ENCODE measurements at places on chromosomes 2 and 18.

DNA sequence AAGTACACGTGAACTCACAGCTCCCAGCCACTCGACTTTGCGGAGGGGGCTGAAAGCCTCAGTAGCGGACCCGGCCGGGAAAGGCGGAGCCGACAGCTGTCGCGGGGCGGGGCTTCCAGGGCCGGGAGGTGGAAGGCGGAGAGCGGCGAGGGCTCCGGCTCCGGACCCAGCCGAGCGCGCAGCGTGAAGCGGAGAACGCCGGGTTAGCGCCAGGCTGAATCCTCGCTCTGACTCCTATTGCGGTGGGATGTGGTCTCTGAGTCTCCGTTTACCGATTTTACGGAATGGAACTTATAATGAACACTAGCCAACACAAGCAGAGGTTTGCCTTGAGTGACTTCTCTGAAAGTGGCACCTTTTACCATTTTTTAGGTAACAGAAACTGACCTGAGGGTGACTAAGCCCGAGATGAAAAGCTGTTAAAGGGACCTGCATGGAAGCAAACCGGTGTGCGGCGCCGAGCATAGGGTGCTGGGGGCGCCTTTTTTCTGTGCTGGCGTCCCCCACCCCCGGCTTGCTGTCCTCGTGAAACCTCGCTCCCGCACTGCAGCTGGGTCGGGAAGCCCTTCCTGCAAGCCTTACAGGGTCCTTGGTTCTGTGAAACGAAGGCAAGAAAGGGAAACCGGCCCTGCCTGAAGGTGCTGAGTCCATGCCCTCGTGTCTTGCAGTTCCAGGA, 72.9 kb downstream of the EN1 start:
- peak; percentile 75 for DNase-seq

DNA sequence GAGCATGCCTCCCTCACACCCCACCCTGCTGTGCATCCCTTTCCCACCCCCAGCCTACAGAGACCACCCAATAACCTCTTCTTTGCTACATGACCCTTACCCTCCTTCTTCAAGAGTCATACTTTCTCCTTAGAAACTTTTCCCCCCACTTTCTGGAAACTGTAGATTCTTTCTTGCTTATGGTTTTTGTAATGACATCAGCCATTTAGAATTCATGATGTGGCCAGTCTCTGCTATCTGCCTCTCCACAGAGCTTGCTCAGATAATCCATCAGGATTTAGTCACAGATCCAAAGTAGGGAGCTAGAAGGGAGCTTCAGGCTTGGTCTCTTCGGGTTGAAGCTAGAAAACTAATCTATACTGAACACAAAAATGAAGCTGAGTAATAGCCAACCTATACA, 36.5 kb downstream of the GALM start:
- no peak for DNase-seq

DNA sequence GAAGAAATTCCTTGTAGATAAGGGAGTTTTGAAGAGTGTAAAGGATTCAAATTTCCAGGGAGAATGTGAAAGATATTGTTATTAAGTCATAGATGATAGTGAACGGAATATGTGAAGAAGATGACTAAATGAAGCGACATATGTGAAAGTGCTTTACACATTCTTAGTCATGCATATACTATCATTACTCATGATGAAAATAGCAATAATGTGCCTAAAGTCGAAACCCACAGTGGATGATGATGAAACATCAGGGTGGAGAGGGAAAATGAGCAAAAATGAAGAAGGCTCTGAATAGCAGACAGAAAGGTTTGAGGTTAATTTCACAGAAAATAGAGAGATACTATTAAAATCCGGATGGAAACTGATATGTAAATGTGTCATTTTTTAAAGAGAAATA, 1237.1 kb downstream of the LRP1B start:
- no peak for DNase-seq

DNA sequence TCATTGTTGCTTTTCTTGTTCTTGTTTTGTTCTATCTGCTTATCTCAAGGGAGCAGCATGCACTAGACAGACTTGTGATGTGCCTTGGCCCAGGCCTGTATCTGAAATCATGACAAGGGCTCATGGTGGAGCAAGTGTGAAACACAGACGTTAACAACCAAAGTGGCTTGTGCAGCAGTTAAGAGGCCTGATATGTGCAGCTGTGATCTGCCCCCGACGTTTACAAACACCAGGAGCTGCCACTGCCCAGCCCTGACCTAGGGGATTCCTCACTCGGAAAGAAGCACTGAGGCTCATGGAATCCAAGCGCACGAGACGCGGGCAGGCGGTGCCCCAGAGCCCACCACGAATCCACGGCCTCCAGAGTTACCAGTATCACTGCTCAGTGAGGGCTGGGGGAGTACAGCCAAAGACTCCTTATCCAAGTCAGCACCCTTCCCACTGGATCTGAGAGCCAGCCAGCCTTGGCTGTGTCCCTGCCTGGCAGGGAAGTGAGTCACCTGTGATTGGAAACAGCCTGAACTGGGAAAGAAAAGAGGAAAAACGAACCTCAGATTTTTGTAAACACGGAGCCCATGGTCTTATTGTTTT, 62.3 kb upstream of the SNTG2 start:
- DNase-seq: no peak

GRCh38 chr2:232141591-232141990, 180.1 kb downstream of the DIS3L2 start:
- DNase-seq: no peak

- DNase-seq: no peak
These were observed 3.7 kb downstream of the MALT1 start for GRCh38 chr18:58674863-58675472.
